ENCODE measurements at places on chromosomes 5 and 9.

GRCh38 chr5:125554355-125554754 is 807.9 kb upstream of the ZNF608 start:
- DNase-seq: no peak

DNA sequence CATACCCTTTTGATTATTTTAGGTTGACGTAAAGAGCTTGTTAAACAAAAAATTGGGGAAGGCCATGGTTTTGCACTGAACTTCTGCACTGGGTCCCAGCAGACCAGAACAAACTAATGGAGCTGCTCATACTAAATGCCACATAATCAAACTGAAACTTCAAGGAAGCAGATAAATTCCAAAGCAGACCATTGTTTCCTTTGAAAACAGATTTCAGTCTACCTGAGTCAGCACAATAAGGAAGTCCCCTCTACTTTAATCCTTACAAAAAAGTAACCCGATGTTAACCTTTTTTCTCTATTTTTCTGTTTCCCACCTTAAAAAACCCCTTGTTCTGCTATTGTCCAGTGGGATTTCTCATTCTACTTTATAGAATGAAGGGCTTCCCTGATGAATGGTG is 39.2 kb downstream of the WDR36 start:
- DNase-seq: no peak

GRCh38 chr5:9249231-9249630 is 296.6 kb downstream of the SEMA5A start:
- DNase-seq: no peak

- DNase-seq: no peak
These were observed 40.7 kb downstream of the MAPK9 start for GRCh38 chr5:180251141-180251540.

- DNase-seq: no peak
These were observed 40.2 kb downstream of the RASA1 start for GRCh38 chr5:87307796-87308423.

GRCh38 chr9:122016744-122017143 is 76.4 kb downstream of the TTLL11 start:
- DNase-seq: no peak

DNA sequence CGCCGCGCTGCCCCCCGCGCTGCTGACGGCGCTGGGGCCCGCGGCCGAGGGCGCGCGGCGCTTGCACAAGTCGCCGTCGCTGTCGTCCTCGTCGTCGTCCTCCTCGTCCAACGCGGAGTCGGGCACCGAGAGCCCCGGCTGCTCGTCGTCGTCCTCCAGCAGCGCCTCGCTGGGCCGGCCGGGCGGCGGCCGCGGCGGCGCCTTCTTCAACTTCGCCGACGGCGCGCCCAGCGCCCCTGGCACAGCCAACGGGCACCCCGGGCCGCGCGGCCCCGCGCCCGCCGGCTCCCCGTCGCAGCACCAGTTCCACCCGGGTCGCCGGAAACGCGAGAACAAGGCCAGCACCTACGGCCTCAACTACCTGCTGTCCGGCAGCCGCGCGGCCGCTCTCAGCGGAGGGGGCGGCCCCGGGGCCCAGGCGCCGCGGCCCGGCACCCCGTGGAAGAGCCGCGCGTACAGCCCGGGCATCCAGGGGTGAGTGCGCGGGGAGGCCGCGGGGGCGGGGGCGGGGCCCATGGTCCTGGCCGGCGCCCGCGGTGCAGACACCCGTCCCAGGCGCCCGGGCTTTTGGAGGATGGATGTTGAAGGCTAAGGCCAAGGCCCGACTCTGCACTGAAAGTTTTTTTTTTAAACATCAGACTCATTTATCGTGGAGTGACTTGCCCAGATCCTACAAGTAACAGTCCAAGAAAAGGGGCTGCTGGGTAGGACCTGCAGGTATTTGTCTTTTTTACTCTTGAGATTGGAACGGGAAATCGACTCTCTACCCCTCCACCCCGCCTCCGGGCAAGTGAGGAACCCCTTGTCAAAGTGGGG is 1.2 kb downstream of the TENT4A start:
- DNase-seq: no peak

DNA sequence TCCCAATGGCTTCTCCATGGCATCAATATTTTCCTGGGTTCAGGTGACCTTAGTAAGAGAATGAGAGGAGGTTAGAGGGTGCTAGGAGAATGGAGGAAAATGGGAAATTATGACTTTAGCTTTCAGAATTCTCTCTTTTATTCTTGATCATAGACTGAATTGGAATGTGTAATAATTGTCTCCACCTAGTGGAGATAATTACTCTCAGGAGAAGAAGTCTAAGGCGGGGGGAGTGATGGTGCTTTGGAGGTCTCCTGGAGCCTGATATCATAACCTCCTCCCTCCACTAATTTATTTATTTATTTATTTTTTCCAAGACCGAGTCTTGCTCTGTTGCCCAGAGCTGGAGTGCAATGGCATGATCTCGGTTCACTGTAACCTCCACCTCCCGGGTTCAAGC is 221.3 kb downstream of the GRIA1 start:
- DNase-seq: no peak

GRCh38 chr5:78537821-78538220 is 110.8 kb downstream of the LHFPL2 start:
- no peak for DNase-seq

- no peak for DNase-seq
These were observed 15.3 kb upstream of the MED10 start for GRCh38 chr5:6393596-6394194.

- DNase-seq: no peak
These were observed 809.4 kb downstream of the PRELID2 start for GRCh38 chr5:145025775-145026174.

- DNase-seq: no peak
These were observed 8.0 kb downstream of the GRIA1 start for GRCh38 chr5:153498516-153498915.

DNA sequence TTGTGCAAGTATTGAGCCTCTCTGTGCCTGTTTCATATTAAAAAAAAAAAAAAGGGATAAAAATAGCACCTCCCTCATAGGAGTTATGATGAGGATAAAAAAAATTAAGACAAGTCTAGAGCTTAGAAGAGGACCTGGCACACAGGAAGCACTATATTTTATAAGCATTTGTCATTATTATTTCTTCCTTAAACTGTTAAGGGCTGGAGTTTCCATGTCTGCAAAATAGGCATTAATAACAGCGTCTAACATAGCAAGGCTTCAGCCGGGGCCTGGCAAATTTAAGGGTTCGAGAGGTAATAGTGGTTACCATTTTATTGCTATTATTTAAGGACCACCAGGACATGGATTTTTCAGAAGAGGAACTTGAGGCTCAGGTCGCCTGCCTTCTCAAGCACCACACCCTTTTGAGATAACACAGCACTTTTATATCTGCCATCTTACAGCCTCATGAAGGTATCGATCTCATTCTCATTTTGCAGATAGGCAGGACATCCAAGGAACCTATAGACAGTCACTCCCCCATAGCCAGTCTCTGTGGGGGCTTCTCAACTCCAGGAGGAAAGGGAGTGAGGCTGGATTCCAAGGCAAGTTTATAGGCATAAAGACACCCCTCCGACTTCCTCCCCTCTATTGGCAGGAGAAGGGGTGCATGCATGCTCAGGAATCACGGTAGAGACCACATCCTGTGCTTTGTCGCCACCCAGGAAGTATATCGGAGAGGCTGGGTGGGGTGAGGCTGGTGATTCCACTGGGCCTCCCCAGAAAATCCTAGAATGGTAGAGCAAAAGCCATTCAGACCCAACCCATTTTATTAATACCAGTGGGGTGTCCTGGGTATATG is 2.4 kb downstream of the ANXA6 start:
- DNase-seq: no peak

DNA sequence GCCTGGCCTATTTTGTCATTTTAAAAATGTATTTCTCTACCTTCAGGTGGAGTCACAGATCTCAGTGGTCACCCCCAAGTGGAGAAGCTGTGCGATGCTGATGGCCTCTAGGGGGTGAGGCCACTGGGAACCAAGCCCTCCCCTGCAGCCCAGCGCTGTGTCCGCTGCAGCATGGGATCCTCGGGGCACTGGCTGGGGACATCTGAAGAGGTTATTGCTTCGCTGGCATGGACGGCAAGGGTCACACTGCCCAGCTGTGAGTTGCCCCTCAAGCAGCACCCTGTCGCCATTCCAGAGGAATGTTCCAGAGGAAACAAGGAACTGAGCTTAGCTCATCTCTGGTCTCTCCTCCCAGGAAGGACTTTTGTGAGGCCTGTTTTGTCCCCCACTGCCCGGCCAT is 119.6 kb upstream of the S1PR3 start:
- no peak for DNase-seq

GRCh38 chr9:125611121-125611765 is 95.8 kb downstream of the MAPKAP1 start:
- no peak for DNase-seq

DNA sequence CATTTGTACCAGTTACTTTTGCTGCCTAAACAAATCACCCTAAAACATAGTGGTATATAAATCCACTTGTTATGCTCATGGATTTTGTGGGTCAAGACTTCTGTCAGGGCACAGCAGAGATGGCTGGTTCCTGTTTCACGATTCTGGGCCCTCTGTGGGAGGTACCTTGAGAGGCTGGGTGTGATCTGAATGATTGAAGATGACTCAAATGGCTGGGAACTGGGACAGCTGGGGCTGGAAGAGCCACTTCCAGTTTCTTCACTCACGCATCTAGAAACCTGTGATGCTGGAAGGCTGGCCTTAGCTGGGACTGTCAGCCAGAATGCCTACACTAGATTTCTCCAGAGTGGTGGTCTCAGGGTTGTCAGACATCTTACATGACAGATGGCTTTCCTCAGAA is 88.1 kb downstream of the KIF4B start:
- DNase-seq: no peak

DNA sequence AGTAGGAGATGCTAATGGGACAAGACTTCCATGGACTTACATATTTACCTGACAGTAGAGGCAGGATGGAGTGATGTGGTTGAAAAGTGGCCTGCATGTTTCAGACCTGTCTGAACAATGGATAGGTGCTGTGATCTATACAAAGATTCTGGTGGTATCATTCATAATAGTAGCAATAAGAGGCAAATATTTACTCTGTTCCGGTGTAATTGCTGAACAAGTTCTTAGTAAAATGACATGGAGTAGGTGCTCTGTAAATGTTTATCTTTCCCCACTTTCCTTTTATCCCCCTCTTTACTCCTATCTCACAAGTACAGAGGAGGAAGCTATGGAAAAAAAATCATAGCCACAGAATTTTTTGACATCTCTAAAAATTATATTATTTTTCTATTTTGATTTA is 159.0 kb upstream of the SLC12A2 start:
- no peak for DNase-seq

- no peak for DNase-seq
These were observed 80.3 kb downstream of the SLCO6A1 start for GRCh38 chr5:102418531-102418930.

DNA sequence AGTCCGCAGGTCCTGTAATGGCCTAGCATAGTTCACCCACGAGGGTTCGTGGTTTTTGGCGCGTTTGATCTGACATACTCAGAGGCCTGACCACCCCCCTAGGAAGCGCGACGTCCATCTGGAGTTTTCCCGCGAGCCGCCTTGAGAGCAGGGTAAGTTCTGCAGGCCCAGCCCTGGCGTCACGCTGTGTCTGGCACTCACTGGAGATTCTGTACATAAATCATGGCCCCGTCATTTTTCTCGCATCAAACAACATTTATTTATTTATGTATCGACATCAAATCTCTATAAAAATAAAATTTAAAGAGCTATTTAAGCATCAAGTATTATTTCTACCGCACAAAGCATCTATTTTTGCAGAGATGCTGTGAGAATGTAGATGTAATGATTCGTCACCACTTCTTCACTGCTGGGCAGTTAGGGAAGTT is 437 bp upstream of the TRIM41 start:
- DNase-seq: no peak

DNA sequence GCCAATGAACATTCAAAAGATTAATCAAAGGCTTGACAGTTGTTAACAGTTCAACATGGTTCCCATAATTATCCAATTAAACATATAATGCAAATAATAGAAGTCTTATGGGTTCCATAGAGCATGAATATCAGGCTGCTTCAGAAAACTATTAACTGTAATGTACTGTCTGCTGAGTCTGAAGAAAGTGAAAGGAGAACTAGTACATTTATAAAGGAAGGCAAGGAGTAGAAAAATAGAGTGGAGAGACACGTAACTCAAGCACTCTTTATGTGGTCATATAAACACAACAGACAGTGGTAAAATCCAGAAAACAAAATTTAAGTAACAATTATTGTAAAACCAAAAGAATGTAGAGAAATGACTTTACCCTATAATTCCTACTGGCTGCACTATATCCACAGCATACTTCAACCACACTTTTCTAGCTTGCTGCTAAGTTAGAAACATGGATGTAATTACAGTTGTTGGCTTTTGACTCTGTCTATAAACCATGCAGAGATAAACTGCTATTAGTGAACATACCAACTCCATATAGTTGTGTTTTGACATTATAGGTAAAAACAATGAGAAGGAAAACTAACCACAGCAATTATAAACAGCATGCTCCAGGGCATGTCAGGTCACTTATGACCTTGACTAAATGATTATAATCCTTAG is 32.7 kb downstream of the NFIB start:
- DNase-seq: no peak

- DNase-seq: no peak
These were observed 259.1 kb downstream of the AOPEP start for GRCh38 chr9:94985649-94986048.

DNA sequence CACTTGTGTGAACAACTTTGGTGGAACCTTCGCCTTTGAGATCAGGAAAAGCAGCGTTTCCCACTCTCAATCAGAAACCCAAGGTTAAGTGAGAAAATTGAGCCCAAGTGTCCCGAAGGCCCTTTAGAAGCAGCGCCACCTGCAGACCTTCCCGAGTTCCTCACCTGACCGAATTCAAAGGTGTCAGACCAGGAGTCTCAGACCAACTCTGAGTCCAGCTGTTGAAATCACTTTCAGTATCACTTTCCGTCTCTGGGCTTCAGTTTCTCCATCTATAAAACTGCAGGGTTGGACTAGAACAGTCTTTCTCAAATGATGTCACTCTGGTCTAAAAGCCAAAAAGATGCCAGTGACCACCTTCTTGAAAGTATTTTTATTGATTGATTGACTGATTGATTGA is 31.7 kb upstream of the GRHPR start:
- no peak for DNase-seq

GRCh38 chr5:102654559-102655349 is 100.4 kb upstream of the PAM start:
- no peak for DNase-seq

DNA sequence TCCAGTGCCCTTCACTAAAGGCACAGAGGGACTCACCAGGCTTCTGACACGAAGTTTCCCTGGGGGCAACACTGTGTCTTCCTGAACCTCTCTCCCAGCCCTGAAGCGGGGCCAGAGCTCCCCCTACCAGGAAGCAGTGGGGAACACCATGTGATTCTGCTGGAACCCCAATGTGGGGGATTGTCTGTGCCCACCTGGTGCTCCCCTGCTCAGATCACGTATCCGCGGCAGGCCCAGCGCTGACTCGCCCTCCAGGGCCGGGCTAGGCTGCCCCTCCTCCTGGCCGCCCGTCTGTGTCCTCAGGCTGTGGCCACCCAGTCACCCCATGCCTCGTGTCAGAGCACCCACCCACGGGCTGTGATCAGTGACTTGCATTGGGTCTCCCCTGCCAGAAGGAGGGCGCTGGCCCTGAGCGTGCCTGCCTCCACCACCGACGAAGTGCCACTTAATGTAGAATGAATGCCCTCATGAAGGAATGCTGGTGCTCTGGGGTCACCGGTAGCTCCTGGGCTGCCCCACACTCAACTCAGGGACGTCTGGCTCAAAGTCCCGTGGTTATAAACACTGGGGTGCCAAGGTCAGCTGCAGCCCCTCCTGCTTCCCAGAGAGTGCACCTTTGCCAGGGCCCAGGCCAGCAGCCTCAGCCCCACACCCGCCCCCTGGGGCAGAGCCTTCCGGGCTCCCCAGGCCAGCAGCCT is 22.1 kb downstream of the SARDH start:
- DNase-seq: no peak

- DNase-seq: no peak
These were observed 53.9 kb downstream of the ADAM19 start for GRCh38 chr5:157521704-157522029.
